ENCODE measurements at places on chromosomes 16 and 17. TPM values are rescaled to one million over a fixed set of nuclear protein-coding genes. Genes with fewer than 3 reads are reported as not detected.

- H3K36me3 ChIP-seq, result no peaks in the 10 kb centered on the region
- H3K27ac ChIP-seq, result no peak overlapping the region
- no peak for DNase-seq
- no peak overlapping the region for H3K4me3 ChIP-seq
These were observed 49.8 kb upstream of the XYLT1 start for GRCh38 chr16:17520561-17520960.

GRCh38 chr16:10039220-10040096 is 142.8 kb downstream of the GRIN2A start:
- no peaks in the 10 kb centered on the region for H3K36me3 ChIP-seq
- no peak overlapping the region for H3K4me3 ChIP-seq
- peak; percentile 52 for DNase-seq
- no peak overlapping the region for H3K27ac ChIP-seq
- peaks cover 2% of the 10 kb centered on the region for H3K27me3 ChIP-seq

DNA sequence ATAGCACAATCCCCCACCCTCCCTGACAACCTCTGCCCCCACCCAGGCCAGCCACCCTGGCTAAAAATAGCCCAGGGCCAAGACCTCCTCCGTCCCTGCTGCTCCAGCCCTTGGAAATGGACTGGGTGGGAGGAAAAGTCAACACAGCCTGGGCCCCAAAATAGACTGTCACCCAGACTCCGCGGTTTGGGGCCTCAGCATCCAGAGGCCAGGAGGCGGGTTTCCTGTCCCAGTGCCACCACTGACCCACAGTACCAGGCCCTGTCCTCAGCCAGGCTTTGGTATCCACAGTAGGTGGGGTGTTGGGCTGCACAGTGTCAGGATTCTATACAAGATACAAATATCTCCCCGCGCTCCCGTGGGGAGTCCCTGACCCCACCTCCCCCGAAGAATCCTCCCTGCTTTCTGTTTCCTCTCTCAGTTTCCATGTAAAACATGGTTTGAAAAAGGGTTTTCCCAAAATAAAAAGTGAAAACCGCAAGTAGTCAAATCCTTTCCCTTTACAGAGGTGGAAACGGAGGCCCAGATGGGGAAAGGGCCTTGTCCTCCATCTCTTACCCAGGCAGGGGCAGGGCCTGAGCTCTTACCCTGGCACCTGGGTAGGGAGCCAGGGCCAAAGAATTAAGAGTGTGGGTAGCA is 20.1 kb downstream of the CPNE2 start:
- H3K36me3 ChIP-seq, result peaks cover 51% of the 10 kb centered on the region
- H3K4me3 ChIP-seq, result no peak overlapping the region
- H3K4me1 ChIP-seq, result peaks cover 69% of the 10 kb centered on the region
- peak overlapping the region; percentile 98 for H3K27ac ChIP-seq
- H3K27me3 ChIP-seq, result no peaks in the 10 kb centered on the region
- DNase-seq, result no peak

GRCh38 chr16:67386861-67387455 is 6.3 kb downstream of the TPPP3 start:
- H3K4me3 ChIP-seq, result no peak overlapping the region
- no peak overlapping the region for H3K27ac ChIP-seq
- H3K27me3 ChIP-seq, result no peaks in the 10 kb centered on the region
- peaks cover 16% of the 10 kb centered on the region for H3K36me3 ChIP-seq
- DNase-seq, result no peak

- H3K27ac ChIP-seq, result no peak overlapping the region
- peaks cover 6% of the 10 kb centered on the region for H3K4me1 ChIP-seq
- no peak for DNase-seq
- no peaks in the 10 kb centered on the region for H3K36me3 ChIP-seq
These were observed 147.1 kb downstream of the PRKCA start for GRCh38 chr17:66449418-66449977.

GRCh38 chr16:4454623-4455022 is 19.8 kb downstream of the NMRAL1 start:
- peaks cover 89% of the 10 kb centered on the region for H3K36me3 ChIP-seq
- H3K4me1 ChIP-seq, result no peaks in the 10 kb centered on the region
- no peak for DNase-seq
- H3K4me3 ChIP-seq, result no peak overlapping the region

- H3K4me3 ChIP-seq, result no peak overlapping the region
- DNase-seq, result no peak
- H3K27ac ChIP-seq, result no peak overlapping the region
- H3K27me3 ChIP-seq, result peaks cover 44% of the 10 kb centered on the region
- H3K4me1 ChIP-seq, result peaks cover 17% of the 10 kb centered on the region
These were observed 2.6 kb upstream of the ATP2A3 start for GRCh38 chr17:3966720-3967363.

- no peak overlapping the region for H3K27ac ChIP-seq
- no peaks in the 10 kb centered on the region for H3K27me3 ChIP-seq
- no peak overlapping the region for H3K4me3 ChIP-seq
- no peaks in the 10 kb centered on the region for H3K4me1 ChIP-seq
- DNase-seq, result no peak
These were observed 40.4 kb upstream of the DHX8 start for GRCh38 chr17:43443381-43443780.

GRCh38 chr16:57146735-57147134 is 39.1 kb downstream of the PSME3IP1 start:
- H3K4me1 ChIP-seq, result peaks cover 84% of the 10 kb centered on the region
- peak overlapping the region; percentile 81 for H3K27ac ChIP-seq
- no peak overlapping the region for H3K4me3 ChIP-seq
- H3K36me3 ChIP-seq, result peaks cover 54% of the 10 kb centered on the region

DNA sequence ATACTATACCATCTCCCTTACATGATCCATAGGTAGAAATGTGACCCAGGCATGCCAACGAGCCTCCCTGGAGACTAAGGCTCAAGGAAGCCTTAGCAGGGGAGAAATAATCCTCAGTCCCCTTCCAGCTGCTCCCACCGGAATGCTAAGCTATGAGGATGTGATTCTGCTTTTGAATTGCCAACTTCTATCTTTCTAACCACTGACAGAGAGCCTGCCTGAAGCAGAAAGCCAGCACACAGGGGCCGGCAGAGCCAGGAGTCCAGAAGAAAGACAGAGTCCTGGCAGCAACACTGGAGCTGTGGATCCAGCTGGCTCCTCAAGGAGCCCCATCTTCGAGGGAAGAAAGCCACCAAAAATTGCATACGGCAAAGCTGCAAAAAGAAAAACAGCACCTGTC is 579.6 kb upstream of the CDH5 start:
- H3K36me3 ChIP-seq, result no peaks in the 10 kb centered on the region
- H3K27ac ChIP-seq, result no peak overlapping the region
- no peak overlapping the region for H3K4me3 ChIP-seq
- H3K4me1 ChIP-seq, result peaks cover 8% of the 10 kb centered on the region
- no peak for DNase-seq

DNA sequence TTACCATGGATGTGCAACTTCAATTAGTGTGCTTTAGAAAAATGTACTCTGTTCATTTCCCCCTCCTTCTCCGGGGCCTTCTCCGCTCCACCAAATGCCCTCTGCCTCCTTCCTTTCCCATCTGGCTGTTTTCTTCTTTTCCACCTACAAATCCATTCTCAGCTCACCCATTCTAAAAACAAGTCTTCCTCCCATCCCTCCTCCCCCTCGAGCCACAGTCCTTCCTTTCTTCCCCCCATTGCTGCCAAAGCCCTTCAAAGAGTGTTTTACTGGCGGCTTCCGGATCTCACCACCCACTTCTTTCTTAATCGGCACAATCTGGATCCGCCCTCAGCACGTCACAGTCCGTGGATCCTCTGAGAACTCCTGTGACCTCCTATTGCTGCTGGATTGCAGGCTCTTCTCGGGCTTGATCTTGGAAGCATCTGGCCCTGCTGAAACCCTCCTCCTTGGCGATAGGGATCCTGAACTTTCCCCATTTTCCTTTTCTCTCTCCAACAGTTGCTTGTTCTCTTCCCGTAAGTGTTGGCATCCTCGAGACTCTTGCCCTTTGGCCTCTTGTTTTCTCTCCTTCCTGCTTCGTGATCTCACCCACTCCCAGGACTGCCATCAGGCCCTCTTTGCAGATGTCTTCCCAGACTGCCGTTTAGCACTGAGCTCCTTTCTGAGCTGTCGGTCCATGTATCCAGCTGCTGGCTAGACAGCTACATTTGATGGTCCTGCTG is 36.0 kb upstream of the FBXO47 start:
- DNase-seq, result no peak
- H3K36me3 ChIP-seq, result no peaks in the 10 kb centered on the region
- no peaks in the 10 kb centered on the region for H3K27me3 ChIP-seq
- H3K4me1 ChIP-seq, result no peaks in the 10 kb centered on the region
- no peak overlapping the region for H3K4me3 ChIP-seq

DNA sequence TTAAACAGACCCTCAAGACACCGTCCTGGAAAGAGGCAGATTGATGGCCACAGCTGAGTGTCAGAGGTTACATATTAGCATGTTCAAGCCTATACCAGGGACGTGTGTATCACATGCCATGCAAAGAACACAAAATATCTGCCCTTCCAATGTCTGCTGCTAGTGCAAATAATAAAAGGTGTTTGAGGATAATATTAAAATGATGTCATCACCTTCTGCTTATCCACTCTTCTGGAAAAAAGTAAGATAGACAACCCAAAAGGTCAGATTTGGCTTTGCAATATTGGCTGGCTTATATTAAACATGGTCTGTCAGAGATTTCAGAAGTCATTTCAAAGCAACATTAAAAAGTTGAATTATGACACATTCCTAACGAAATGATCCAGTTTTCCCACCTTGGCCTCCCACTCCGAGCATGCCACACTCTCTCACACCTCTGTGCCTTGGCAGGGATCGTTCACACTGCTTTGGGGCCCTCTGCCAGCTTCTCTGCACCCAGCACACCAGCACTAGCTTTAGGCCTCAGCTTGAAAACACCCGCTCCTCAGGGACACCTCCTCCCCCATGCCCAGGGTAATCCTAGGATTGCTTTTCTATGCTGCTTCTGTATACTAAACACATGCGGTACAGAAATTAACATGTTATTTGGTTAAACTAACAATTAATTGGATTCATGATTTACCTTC is 248.2 kb downstream of the NTN1 start:
- H3K27me3 ChIP-seq, result no peaks in the 10 kb centered on the region
- H3K27ac ChIP-seq, result no peak overlapping the region
- H3K4me3 ChIP-seq, result no peak overlapping the region
- H3K4me1 ChIP-seq, result peaks cover 29% of the 10 kb centered on the region
- DNase-seq, result no peak
- H3K36me3 ChIP-seq, result no peaks in the 10 kb centered on the region

DNA sequence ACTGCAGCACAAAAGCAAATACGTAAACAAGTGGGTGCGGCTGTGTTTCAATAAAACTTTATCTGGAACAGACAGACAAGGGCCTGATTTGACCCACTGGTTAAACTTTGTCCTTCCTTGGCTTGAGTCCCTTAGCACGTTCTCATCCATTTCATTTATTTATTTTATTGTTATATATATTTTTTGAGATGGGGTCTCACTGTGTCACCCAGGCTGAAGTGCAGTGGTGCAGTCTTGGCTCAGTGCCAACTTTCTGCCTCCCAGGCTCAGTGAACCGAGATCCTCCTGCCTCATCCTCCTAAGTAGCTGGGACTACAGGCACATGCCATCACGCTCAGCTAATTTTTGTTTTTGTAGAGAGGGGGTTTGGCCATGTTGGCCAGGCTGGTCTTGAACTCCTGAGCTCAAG is 64.3 kb downstream of the MYH11 start:
- H3K27ac ChIP-seq, result no peak overlapping the region
- DNase-seq, result no peak
- H3K4me3 ChIP-seq, result no peak overlapping the region
- no peaks in the 10 kb centered on the region for H3K4me1 ChIP-seq

DNA sequence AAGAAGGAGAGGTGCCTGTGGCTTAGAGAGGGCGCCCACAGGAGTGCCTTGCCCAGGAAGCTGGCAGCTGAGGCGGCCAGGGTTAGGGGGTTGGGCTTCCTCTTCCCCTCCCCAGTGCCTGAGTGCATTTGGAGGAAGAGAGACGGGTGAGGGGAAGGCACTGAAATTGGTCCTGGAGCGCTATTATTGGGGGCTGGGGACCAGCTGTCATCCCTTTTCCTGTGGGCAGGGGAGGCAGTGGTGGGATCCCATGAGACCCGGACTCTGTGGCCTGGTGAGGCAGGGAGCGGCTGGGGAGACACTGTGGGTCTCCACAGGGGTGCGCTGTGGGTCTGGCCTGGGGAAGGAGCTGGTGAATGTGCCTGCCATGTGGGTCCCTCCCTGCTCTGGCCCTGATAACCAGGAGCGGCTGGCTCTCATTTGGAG is 259.7 kb downstream of the SEC14L1 start:
- DNase-seq, result no peak
- peaks cover 48% of the 10 kb centered on the region for H3K4me1 ChIP-seq
- H3K27ac ChIP-seq, result no peak overlapping the region
- no peak overlapping the region for H3K4me3 ChIP-seq
- H3K36me3 ChIP-seq, result peaks cover 40% of the 10 kb centered on the region
- no peaks in the 10 kb centered on the region for H3K27me3 ChIP-seq

- no peak for DNase-seq
- H3K27me3 ChIP-seq, result no peaks in the 10 kb centered on the region
- H3K27ac ChIP-seq, result no peak overlapping the region
- H3K4me1 ChIP-seq, result peaks cover 4% of the 10 kb centered on the region
These were observed 13.5 kb downstream of the GNAO1 start for GRCh38 chr16:56204816-56205215.

DNA sequence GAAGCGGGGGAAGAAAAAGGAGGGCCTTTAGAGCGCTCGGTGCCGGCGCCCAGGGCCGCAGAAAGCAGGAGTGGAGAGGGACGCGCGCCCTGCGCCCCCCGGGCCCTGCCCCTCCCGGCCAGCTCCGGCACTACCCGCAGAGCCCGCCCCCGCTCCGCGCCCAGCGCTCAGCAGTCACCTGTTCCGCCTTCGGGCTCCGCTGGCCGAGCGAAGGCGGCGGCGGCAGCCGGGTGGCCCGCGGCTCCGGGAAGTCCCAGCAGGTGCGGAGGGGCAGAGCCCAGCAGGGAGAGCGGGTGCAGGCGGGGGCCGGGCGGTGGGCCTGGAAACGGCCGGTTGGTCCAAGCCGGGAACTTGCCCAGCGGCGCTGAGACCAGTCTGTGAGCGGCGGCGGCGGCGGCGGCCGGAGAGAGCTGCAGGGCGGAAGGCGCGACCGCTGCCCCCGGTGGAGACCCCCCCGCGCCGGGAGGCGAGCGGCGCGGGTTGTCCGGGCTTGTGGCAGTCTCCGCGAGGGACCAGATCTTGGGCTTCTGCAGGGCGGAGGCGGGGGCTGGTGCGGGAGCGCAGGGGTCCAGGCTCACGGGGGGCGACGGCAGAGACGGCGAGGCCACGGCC is 2.2 kb downstream of the IRX3 start:
- H3K27me3 ChIP-seq, result peaks cover 94% of the 10 kb centered on the region
- no peak for DNase-seq
- peaks cover 16% of the 10 kb centered on the region for H3K36me3 ChIP-seq
- H3K4me1 ChIP-seq, result peaks cover 57% of the 10 kb centered on the region
- H3K4me3 ChIP-seq, result peak overlapping the region; percentile 16

The ITGA2B gene
- 5.6 TPM for total RNA-seq

The PLLP gene
- 19.1 TPM for total RNA-seq

The C17orf78 gene
- total RNA-seq, result not detected

The TAF1C gene
- total RNA-seq, result 37.7 TPM

The GAS7 gene
- 93.8 TPM for total RNA-seq

The CHAD gene
- 0.55 TPM for total RNA-seq

The MYH1 gene
- not detected for total RNA-seq

The FGF11 gene
- 25.7 TPM for total RNA-seq

The IKZF3 gene
- total RNA-seq, result 0.30 TPM

Data from spinal cord (tissue), 10 donors.